Muscle of leg (tissue), 16 donors: ENCODE measurements at places on chromosomes 12 and 14.

- no peak for DNase-seq
These were observed 5.4 kb upstream of the TUBA1C start for GRCh38 chr12:49259452-49259851.

- DNase-seq: no peak
These were observed 62.8 kb upstream of the SLC35F4 start for GRCh38 chr14:57928732-57929131.

DNA sequence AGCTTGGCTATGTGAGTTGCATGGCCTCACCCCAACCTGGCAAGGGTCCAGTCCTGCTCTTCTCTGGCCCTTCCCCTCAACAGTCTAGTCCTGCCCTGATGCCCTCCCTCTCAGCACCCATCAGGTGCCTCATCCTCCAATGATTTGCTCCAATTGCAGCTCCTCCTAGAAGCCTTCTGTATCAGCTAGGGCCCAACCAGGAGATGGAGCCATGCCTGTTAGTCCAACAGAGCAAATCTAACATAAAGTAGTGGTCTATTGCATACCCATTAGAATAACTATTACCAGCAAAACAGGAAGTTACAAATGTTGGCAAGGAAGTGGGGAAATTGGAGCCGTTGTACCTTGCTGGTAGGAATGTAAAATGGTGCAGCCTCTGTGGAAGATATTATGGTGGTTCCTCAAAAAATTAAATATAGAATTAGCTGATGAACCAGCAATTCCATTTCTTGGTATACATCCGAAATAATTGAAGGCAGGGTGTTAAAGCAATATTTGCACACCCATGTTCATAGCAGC is 163.5 kb downstream of the VRK1 start:
- DNase-seq: no peak

GRCh38 chr12:89384807-89385206 is 32.5 kb upstream of the DUSP6 start:
- DNase-seq: peak; percentile 62

DNA sequence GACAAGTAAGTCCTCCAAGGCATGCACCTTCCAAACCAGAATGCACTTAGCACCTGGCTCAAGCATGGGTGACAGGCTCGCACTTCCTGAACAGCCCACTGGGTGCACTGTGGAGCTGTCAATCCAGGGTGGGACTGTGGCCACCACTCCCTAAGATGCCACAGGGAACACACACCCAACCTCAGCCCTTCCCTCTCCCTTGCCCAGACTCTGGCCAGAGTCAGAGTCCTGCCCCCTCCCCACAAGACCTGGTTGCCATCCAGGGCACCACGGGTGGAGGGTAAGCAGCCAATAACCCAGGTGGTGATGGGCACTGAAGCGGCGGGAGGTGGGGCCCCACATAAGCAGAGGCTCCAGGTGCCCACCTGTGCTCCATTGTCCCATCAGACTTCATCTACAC is 160.6 kb downstream of the MYRFL start:
- no peak for DNase-seq

DNA sequence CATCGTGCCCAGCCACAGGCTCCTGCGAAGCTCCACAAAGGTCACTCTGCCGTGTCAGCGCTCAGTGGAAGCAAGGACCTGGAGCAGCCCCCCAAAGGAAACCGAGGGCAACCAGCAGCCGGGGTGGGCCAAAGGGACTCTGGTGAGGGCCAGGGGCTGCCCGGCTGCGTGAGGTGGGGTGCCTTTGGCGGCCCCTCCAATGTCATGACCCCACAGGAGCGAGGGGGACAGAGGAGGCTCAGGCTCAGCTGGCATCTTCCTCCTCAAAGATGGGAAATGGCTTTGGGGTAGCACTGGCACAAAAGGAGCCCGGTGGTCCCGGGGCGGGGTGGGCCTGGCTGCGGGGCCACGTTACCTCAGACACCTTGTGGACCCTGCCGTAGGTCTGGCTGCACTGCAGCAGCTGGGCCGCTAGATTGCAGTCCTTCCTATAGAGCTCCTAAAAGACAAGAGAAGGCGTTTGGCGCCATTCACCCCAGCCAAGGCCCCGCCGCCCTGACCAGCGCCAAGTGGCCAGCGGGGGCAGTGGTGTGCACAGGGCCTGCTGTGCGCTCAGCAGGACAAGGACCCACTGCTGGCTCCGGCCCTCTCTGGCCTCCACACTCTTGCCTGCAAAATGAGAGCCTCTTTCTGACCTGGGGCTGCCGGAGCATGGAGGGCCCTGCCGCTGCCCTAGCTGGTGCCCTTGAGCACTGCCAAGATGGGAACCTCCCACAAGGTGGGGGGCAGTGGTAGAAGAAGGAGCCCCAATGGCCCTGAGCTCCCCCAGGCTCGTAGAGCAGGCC is 46.9 kb downstream of the BEGAIN start:
- no peak for DNase-seq

DNA sequence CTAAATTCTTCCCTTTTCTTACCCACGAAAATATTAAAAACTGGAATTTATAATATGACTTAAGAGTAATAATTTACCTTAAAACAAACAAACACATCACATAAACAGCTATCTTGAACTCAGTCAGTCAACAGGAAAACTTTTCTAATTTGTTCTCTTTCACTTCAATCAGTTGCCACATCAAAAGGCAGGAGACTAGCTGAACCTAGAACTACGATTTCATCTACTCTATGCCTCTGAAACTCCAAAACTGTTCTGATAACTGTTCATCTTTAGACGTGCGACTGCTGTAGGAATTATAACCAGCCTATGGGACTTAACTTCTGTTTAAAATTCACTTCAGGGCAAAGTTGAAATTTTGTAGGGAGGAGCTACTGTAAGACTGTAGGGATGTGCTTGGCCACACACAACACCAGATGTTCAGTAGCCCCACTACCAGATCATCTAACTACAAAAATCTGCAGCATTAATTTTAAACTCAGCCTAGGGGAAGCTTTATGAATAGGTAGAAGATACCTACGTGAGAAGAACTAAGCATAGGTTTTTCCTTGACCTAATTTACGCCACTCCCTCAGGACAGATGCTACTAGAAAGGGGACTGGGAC is 7.6 kb upstream of the RAD51AP1 start:
- no peak for DNase-seq

GRCh38 chr14:67436006-67436866 is 24.3 kb upstream of the PLEK2 start:
- no peak for DNase-seq

GRCh38 chr12:79638490-79638889 is 52.3 kb downstream of the PAWR start:
- no peak for DNase-seq

- DNase-seq: no peak
These were observed 31.4 kb downstream of the CFAP251 start for GRCh38 chr12:121949648-121950397.

- DNase-seq: peak; percentile 19
These were observed 1009.1 kb upstream of the FLRT2 start for GRCh38 chr14:84520711-84521338.

DNA sequence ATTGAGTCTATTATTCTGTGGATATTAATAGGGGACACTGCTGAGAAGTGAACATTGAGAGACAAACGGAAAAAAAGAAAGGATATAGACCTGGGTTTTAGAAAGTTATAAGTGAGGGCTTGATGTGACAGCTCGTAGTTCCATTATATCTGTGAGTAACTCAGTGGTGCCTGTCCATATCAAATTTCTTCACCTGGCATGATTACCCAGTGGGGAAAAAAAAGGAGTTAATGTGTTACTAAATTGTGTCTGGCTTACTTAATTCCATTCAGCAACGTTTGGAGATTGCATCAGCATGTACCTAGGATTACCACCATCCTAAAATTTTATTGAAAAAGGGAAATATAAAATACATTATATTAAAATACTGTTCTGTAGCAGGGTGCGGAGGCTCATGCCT is 1249.9 kb downstream of the SLC16A7 start:
- no peak for DNase-seq

DNA sequence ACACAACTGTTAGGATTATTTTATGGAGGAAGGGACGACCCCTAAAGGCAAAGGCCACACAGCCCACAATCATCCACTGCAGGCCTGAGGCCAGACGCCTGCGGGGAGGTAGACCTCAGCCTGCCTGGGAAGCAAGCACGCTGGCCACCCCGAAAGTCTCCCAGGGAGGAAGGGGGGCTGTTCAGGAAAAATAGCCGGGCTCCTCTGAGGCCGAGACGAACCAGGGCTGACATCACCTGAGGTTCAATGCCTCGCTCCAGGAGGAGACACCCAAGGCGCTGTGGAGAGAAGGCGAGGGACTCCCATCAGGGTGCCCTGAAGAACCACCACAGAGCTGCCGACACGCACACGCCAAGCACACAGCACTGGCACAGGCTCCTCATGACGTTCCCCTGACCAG is 127.4 kb downstream of the PIWIL1 start:
- no peak for DNase-seq

- no peak for DNase-seq
These were observed 111.1 kb upstream of the CCDC175 start for GRCh38 chr14:59687663-59688062.

DNA sequence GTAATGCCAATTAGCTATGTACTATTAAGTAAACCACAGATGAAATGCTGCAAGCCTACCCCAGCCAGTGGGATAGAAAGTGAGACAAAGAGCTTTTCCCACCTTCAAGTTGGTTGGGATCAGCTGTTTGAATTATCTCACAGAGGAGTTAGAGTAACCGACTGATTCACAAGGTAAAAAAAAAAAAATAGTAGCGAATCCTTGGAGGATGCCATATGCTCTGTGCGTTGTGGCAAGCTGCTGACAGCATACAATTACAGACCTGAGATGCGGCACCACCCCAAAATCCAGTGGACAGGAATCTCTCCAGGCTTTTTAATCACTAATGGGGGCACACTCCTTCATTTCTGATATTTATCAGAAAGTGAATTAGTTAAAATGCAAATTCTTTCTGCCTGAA is 157.0 kb upstream of the RMST start:
- no peak for DNase-seq

DNA sequence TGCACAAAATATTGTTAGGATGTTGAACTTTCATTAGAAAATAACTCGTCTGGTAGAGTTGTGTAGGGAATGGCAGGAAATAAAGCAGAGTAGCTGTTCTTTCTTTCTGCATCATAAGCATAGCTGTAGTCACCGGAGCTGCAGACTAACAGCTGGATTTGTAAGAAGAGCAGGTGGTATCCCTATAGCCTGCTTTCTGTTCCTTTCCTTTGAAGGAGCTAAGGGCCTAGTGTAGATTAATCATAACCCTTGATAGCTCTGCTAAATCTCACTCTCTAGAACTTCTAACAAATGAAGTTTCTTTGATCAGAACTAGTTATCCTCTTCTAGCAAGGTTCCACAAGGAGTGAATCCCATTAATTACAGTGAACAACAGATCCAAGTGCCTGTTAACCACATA is 3.5 kb downstream of the LMO3 start:
- no peak for DNase-seq

GRCh38 chr14:68661226-68662225 is 131.3 kb downstream of the ZFP36L1 start:
- DNase-seq: no peak

GRCh38 chr12:55060470-55060869 is 40.7 kb downstream of the NEUROD4 start:
- DNase-seq: no peak

- peak; percentile 82 for DNase-seq
These were observed 25.8 kb upstream of the STRAP start for GRCh38 chr12:15856097-15856982.

- DNase-seq: no peak
These were observed 166.4 kb upstream of the FKBP4 start for GRCh38 chr12:2628401-2628800.

GRCh38 chr14:81384900-81385299 is 15.2 kb downstream of the STON2 start:
- DNase-seq: no peak

GRCh38 chr14:64193821-64194220 is 100.3 kb downstream of the ESR2 start:
- DNase-seq: no peak

GRCh38 chr12:107873223-107873622 is 98.7 kb downstream of the ASCL4 start:
- no peak for DNase-seq

- no peak for DNase-seq
These were observed 99.6 kb downstream of the LIN7A start for GRCh38 chr12:80838024-80838658.

DNA sequence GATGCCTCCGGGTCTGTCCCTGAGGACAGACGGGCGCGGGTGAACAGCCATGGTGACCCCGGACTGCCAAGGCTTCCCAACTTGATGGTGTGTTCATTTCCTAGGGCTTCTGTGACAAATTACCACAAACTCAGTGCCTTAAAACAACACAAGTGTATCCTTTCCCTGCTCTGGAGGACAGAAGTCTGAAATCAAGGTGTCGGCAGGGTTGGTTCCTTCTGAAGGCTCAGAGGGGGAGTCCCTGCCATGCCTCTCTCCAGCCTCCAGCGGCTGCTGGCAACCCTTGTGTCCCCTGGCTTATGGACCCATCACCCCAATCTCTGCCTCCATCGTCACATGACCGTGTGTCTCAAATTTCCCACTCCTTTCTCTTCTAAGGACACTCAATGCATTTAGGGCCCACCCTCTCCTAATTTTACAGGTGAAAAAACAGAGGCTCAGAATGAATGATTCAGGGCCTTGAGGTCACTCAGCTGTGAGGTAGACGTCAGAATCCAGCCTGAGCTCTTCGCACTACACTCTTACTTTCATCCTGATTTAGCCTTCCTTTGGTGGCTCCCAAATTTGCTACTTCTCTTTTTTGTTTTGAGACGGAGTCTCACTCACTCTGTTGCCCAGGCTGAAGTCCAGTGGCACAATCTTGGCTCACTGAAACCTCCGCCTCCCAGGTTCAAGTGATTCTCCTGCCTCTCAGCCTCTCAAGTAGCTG is 45.4 kb downstream of the VCPKMT start:
- no peak for DNase-seq

- no peak for DNase-seq
These were observed 904.3 kb downstream of the NRXN3 start for GRCh38 chr14:79074510-79074909.

DNA sequence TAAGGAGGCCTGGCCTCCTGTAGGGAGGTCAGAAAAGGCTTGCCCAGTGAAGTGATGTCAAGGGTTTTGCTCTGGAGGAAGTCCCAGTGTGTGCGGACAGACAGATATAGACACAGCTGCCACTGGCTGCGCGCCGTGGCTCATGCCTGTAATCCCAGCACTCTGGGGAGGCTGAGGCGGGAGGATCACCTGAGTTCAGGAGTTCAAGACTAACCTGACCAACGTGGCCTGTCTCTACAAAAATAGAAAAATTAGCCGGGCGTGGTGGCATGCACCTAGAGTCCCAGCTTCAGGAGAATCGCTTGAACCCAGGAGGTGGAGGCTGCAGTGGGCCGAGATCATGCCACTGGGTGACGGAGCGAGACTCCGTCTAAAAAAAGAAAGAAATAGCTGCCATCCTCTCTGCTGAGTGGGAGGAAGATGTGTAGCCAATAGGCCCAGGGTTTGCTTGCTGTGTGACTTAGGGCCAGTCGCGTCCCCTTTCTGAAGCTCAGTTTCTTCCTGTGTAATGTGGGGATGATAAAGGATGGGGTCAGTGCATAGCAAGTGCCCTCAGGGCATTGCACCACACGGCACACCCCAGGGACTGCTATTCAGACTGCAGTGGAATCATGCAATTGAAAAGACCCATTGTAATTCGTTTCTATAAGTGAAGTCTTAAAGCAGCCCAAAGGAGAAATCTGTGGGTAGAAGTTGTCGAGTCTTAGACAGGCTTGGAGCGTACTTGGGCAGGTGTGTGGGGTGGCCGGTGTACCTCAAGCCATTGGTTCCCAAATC is 18.7 kb upstream of the MLEC start:
- DNase-seq: no peak
